ENCODE measurements at places on chromosomes 7 and 10. TPM values are rescaled to one million over a fixed set of nuclear protein-coding genes. Genes with fewer than 3 reads are reported as not detected.

DNA sequence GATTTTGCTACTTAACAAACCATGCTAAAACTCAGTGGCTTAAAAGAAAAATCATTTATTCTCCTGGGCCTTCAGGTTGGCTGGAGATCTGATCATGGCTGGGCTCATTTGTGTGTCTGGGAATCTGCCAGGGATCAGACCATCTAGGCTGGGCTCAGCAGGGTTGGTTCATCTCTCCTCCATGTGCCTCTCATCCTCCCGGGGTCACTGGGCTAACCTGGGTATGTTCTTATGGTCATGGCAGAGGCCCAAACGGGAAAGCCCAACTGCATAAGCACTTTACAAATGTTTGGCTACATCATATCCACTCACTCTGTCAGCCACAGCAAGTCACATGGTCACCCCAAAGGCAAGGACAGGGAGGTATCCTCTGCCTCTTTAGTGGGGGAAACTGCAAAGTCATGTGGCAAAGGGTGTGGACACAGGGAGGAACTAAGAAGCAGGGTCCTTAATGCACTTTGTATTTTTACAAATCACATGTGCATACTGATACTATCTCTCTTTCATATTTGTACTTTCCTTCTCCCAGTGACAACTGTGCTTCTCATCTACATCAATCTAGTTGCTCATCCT lies 231.4 kb downstream of the BUB3 start:
- DNase-seq, result no peak

The C10orf67 gene
- total RNA-seq, result 0.14 TPM

GRCh38 chr10:76015245-76015644 lies 583.8 kb downstream of the LRMDA start:
- DNase-seq, result no peak

- DNase-seq, result no peak
Measured at GRCh38 chr7:70925411-70926115, 206.4 kb upstream of the GALNT17 start.

DNA sequence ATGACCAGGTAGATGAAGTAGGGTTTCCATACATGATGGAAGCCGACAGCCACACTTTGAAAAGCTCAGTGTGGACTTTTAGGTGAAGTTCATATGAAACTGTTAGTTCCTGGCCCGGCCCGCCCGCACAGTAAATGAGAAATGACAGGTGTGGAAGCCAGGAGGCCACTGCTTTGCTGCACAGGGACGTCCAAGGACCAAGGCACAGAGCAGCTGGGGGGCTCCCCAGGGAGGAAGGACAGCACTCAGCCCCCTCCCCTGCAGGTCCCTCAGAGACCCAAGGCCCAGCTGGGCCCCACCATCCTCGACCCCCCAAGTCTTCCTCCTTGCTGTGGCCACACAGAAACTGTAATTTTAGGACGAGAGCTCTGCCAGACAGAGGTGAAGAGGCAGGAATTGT lies 219.2 kb downstream of the PTPRN2 start:
- no peak for DNase-seq

GRCh38 chr10:100019787-100020141 lies 10.0 kb upstream of the DNMBP start:
- no peak for DNase-seq

The ITGB8 gene
- 56.5 TPM for total RNA-seq

The CDC123 gene
- 164 TPM for total RNA-seq

GRCh38 chr7:28685242-28685643 lies 272.9 kb downstream of the TRIL start:
- DNase-seq, result no peak

DNA sequence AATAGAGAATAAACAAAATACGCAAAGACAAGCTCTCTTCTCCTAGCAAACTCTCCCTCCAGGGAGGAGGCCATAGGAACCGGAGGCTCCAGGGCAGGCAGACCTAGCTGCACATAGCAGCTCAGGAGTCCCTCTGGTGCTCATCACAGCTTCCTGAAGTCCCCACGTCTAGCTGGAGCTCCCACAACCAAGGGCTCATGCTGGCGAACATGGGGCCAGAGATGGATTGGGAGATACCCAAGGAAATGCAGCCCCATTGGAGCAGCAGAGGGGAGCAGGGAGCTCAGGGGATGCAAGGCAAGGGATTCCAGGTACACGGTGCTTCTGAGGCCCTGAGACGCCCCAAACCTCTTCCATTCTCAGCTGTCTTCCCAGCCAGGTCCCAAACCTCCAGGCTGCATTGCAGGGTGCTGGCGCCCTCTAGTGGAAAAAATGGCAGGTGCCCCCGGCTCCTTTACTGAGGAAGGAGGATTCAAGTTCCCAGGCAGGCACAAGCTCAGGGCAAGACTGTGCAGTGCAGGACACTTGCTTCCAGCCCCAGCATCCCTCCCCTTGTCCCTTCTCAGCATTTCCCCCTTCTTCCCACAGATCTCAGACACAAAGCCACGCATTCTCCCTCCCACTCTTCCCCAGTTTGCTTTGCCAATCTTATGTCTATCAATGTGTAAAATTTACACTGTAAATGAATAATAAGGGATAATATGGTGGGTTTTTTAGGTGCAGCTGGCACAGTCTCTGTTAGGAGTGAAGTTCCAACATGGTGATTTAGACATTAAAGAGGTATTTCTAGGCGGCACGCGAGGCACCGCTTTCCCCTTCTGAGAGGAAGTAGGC lies 46.2 kb downstream of the GPAM start:
- DNase-seq, result peak; percentile 52

DNA sequence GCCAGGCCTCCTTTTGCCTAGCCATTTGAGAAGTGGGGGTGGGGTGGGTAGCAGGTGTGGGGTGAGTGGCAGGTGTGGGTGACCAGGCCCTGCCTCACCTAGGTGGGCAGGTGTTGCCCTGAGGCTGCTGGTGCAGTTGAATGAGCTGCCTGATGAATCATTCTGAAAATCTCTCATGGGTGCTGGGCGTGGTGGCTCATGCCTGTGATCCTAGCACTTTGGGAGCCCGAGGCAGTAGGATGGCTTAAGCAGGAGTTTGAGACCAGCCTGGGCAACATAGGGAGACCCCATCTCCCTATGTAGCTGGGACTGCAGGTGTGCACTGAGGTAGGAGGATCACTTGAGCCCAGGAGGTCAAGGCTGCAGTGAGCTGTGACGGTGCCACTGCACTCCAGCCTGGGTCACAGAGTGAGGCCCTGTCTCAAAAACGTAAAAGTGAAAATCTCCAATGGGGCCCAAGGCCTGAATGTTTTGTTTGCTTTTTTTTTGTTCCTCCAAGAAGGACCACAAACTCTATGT lies 17.7 kb downstream of the TSPAN14 start:
- DNase-seq, result peak; percentile 68

GRCh38 chr7:92988051-92988450 lies 129.7 kb downstream of the SAMD9 start:
- peak; percentile 47 for DNase-seq

DNA sequence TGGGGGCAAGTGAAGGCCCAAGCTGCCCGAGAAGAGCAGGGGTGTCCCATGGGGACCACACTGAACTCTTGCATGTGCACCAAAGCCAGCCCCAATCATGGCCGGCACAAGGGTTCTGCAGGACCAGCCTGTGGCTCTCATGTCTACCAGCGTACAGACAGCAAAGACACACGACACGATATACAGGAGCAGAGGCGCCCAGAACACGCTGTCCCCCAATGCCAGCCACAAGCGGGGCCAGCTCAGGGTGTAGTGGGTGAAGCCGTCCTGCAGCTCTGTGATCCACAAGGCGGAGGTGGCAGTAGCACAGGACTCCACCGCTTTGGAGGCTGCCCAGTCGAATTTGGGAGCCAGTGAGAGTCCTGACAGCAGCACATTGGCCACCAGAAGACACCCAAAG lies 108.9 kb upstream of the PDSS1 start:
- no peak for DNase-seq

- DNase-seq, result no peak
Measured at GRCh38 chr7:151551820-151552219, 32.1 kb upstream of the RHEB start.

GRCh38 chr10:26291721-26292480 lies 75.3 kb downstream of the GAD2 start:
- DNase-seq, result no peak

The GPR37 gene
- total RNA-seq, result not detected

The SFRP4 gene
- 19.4 TPM for total RNA-seq

DNA sequence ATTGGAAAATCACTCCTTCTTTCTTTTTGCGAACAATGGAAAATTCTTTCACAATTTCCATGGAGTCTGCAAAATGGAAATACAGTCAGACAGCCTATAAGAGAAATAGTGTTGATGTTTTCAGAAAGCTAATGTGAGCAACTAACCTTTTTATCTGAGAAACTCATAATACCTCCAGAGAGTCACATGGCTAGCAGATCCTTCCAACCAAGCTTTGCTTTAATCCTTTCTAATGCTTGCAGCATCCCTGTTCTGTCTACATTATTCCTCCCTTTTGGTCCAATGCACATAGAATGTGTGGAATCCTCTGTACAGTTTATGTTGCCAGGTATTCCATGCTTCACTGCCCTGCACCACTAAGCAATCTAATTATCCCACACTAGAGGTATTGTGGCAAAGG lies 717.5 kb upstream of the LRRN3 start:
- DNase-seq, result peak; percentile 84

DNA sequence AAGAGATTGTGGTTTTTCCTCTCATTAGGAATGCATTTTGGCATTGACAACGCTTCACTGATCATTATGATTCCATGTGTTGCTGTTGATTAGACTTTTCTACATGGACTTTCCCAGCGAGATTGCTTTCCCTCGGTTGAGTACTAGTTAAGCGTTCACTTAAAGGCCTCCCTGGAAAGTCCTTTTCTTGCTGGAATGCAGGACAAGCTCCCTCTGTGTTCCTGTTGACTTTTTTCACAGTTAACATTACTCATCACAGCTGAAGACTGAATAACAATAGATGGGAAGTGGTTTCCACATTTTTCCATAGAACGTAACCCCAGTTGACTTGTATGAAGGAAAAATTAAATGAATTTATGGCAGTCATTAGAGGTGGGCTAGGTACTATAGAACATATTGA lies 2.6 kb upstream of the CAV1 start:
- peak; percentile 85 for DNase-seq

The SORCS1 gene
- total RNA-seq, result not detected

The GALNT17 gene
- not detected for total RNA-seq

The WAPL gene
- total RNA-seq, result 21.8 TPM

The HOXA6 gene
- 0.96 TPM for total RNA-seq

GRCh38 chr10:112983444-112984056 lies 33.5 kb downstream of the TCF7L2 start:
- DNase-seq, result no peak

- DNase-seq, result no peak
Measured at GRCh38 chr10:43816351-43817321, 168.0 kb upstream of the ZNF32 start.

The HDAC9 gene
- 21.5 TPM for total RNA-seq

The OR2A5 gene
- total RNA-seq, result not detected

The NPC1L1 gene
- not detected for total RNA-seq

DNA sequence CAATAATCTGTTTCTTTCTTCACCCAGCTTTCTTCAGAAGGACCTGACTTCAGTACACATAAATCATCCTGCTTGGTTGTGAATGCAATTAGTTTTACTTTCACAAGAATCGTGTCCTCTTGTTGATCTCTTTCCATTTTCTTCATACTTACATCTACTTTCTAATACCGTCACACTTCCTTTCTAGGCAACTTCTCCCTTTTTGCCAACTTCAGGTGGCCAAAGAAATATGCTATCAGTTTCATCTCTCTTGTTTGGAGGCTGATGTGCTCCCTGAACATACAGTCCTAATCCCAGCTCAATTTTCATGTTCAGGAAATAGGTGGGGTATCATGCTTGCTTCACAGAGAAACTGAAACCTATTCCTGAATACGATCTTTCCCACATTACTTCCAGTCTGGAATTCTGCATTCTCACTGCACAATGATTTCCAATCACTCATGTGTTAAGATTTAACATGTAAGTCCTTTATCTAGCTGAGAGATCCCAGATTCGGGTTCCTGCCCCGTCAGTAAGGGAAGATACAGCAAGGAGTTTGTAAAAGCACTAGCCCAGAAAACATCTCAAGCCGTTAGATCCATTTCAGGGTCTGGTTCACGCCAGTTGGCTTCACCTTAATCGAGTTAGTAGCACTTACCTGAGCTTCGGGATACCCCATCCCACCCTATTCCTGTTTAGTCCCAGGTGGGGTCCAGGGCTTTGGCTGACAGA lies 994 bp downstream of the SLC25A28 start:
- no peak for DNase-seq

DNA sequence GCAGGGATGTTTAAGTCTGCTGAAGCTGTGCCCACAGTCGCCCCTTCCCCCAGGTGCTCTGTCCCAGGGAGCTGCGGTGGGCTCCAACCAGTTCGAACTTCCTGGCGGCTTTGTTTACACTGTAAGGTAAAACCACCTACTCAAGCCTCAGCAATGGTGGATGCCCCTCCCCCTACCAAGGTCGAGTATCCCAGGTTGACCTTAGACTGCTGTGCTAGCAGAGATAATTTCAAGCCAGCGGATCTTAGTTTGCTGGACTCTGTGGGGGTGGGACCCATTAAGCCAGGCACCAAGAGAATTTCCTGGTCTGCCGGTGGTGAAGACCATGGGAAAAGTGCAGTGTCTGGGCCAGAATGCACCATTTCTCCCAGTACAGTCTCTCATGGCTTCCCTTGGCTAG lies 56.0 kb downstream of the CCDC7 start:
- DNase-seq, result no peak

The ADAMTS14 gene
- 1.0 TPM for total RNA-seq

DNA sequence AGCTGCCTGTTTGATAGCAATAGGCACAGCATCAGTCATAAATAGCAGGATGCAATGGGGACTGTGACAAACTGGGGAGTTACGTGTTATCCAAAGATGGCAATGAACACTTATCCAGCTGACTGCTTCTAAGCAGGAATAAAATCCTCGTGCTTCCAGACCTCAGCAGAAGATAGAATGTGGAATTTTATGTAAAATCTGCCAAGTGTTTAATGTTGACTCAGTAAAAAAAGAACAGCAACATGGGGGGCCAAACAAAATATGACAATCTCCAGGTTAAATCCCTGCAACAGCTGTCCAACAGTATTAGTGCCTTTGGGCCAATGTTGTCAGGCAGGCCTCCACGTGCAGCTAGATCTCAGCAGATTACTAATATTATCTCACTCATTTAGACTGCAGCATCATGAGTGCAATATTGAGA lies 127.3 kb downstream of the SEMA3C start:
- DNase-seq, result no peak

DNA sequence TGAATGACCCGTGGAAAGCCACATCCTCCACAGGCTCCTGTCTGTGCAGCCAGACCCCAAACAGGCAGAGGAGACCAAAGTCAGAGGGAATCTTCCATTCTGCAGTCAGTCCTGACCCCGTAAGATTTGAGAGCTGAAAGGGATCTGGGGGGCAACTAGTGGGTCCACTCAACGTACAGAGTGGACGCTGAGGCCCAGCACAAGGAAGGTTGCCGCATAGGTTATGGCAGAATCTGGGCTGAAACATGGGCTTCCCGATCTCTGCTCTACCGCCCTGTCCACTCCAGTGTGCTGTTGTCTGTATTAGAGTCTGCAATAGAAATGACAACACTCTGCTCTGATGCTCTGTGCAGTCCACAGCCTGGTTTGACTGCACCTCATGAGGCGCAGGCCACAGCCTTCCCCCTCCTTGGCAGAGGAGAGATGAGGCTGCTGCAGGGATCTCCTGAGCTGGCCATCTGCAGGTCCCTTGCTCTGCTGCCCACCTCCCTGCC lies 7.9 kb upstream of the ZNF22 start:
- no peak for DNase-seq

- DNase-seq, result no peak
Measured at GRCh38 chr7:108204281-108204796, 74.2 kb upstream of the LAMB4 start.
